ENCODE measurements at places on chromosomes 1 and 21.

DNA sequence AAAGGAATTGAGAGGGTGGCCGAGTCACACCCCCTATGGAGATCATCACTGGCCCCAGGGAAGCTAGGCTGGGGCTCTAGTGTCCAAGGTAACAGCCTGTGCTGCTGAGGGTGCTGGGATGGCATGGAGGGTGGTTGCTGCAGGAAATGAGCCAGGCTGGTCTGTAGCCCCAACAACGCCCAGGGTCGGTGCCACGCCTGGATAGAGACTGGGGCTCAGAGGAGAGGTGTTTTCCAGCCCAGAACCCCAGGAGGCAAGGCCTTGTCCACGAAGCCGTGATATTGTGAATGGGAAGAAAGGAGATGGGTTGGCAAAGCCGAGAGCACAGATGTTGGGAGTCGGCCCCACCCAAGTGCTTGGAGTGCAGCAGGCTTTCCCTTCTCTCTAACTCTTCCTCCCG lies 68.9 kb upstream of the ACTRT2 start:
- DNase-seq, result no peak

DNA sequence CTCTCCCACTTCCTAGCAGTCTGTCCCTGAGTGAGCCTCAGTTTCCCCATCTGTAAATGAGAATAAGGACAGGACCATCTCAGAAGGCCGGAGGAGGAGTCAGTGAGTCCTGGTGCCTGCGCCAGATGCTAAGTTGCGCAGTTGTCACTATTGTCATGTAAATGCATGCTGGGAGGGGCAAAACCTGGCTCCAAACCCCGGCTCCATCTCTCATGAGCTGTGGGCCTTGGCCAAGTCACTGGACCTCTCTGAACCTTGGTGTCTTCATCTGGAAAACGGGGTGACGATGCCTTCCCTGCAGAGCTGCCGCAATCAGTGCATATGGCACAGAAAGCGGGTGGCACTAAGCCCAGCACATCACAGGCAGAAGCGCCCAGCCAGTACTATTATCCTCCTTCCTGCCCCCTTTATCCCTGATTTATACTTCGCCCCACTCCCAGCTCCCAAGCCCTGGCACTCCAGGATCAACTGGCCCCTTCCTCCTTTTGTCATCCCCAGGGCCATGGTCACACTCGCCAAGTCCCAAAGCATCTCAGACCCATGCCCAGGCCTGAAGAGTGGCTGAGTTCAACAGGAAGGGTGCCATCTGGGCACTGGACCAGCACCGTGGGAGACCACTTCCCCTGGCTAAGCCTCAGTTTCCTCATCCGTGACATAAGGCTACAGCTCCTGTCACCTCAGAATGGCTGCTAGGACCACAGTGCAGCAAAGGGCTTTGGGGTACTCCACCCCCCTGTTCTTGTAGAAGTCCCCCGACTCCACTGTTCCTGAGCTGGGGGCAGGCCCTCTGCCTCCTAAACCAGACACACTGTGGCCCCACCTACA lies 4.3 kb upstream of the PLEKHG5 start:
- no peak for DNase-seq

- DNase-seq, result no peak
Observed at GRCh38 chr1:231803353-231803752, 176.8 kb downstream of the DISC1 start.

DNA sequence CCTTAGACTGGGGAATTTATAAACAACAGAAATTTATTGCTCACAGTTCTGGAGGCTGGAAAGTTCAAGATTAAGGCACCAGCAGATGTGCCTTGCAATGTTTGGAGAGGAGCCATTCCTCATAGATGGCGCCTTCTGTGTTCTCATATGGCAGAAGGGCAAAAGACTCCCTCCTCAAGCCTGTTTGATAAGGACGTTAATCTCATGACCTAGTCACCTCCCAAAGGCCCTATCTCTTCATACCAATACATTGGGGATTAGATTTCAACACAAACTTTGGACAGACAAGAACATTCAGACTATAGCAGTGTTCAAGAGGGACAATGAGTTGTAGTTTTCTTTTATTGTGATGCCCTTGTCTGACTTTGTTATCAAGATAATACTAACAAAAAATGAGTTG lies 34.3 kb downstream of the PSMG1 start:
- DNase-seq, result no peak

- DNase-seq, result no peak
Observed at GRCh38 chr21:31279986-31280385, 64.1 kb downstream of the TIAM1 start.

DNA sequence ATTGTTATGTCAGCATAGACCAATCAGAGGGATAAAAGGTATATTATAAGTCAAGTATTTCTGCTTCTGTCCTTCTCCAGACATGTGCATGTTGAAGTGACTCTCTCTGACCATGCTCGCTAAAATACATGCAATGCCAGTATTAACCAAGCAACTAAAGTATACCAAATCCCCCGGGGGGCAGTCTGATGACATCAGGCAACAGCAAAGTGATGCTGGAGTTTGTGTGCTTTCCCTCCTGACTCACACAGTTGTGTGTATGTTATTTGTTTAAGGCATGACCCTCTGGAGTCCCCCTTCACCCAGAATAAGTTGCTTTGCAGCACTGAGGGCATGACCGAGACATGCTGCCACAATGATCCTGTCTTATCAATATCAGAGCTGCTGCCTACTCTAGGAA lies 2.1 kb downstream of the BRINP2 start:
- no peak for DNase-seq

DNA sequence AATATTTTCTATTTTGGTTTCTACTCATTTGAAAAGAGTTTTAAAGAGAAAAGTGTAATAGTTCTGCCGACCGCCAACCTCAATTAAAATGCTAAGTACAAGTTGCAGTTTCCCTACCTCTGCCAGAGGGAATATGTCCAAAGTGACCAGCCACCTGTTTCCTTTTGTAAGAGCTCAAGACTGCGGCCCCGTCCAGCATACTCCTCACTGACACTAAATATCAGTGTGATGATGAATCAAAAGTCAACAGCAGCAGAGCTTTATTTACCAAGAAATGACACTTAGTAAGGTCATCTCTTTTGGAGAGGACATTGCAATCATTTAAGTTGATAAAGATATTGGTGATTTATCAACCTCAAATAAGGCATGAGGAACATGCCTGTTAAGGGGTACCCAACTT lies 57.4 kb upstream of the NRIP1 start:
- DNase-seq, result no peak

DNA sequence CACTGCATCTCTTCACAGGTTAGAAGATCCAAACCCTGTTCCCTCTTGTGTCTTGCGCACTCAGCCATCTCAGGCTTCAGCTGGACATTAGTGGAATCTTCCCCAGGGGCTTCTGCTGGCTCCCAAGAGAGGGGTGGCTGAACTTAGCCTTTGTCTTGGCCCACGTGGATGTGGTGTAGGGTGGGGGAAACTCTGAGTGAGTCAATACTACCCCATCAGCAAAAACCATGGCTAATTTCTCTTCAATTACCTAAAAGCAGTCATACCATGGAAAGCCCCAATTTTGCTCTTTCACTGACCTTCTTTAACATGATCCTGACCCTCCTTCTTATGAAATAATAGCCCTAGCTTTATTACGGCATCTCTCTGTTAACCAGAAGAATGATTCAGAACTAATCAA lies 72.5 kb upstream of the RAB3GAP2 start:
- DNase-seq, result no peak

DNA sequence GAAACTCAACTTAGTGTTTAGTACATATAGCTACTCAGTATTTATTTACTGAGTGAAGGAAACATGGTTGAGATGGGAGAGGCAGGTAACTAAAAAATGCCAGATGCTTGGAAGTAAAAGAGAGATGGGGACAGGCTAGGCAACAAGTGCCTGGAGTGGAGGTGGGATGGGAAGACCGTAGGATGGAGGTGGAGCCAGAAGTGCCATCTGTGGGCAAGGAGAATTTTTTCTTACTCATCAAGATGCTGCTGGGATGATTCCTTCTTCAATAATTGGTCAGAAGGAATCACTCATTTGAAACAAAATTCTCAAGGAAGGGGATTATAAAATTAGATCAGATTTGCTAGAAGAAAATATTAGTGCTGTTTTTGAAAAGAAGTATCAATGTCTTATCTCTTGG lies 72.9 kb downstream of the IFI44 start:
- DNase-seq, result no peak

- DNase-seq, result no peak
Observed at GRCh38 chr1:196738730-196739129, 35.9 kb upstream of the CFHR3 start.

DNA sequence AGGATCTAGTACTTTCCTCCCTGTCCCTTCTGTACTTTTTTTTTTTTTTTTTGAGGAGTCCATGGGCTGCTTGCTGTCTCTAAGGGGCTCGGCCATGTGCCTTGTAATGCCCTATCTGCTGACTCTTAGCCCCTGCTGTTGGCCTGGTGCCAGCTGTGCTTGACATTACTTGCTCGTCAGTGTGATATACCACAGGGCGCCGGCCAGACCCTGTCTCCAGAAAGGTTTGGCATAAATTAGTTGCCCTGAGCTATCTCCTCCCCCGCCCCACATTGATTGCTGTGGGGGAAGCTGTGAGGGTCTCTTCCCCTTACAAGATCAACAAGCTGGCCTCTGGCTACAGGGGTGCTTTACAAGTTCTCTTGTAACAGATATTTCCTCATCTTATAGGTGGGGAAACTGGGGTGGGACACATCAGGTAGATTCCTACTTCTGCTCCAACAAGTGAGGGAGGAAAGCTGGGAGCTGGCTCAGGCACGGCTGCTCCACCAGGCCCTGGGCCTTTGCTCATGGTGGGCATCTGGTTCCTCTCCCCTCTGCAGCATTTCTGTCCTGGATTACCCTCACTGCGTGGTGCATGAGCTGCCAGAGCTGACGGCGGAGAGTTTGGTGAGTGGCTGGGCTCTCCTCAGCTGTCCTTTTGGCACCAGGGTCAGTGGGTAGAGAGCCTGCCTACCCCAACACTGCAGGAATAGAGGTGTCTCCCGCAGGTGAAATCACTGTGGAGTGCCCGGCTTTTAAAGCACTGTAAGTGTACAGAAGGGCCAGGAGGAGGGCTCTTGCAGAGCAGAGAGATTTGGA lies 15.6 kb downstream of the STRIP1 start:
- no peak for DNase-seq

DNA sequence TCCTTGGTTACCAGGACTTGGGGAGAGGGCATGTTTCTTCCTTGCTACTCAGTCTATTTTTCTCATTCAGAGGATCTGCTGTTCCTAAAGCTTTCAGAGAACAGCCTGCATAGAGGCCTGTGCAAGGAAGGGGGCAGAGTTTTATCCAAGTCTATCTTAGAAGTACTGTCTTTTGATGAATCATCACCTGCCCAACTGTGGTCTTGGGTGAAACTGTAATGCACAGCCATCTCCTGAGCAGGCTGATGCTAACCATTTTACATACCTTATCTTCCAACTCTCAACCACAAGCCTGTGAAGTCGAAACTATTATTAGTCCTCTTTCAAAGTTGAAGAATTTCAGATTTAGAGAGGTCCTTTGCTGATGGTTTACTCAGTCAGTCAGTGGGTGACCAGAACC lies 368.0 kb downstream of the HHAT start:
- no peak for DNase-seq

GRCh38 chr21:40704141-40704540 lies 142.8 kb downstream of the DSCAM start:
- no peak for DNase-seq

GRCh38 chr21:42581993-42582786 lies 68.5 kb downstream of the SLC37A1 start:
- no peak for DNase-seq

DNA sequence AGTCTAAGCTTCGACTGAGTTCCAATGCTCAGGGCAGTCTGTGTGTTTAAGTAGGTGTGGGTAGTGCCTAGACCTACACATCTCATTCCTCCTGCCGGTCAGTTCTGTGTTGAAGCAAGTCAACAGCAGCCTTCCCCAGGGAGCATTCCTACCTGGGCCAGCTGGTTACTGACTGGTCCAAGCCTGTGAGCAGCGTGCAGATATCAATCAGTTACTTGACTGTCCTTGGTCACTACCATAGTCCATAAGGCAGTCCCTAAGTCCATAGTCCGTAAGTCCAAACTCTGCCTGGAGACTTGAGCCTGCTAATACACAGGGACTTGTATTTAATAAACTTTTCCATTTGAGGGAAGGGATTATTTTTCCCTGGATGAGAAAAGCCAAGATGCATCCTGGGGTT lies 171.9 kb downstream of the PGBD5 start:
- no peak for DNase-seq

GRCh38 chr1:8717148-8717547 lies 100.3 kb downstream of the RERE start:
- no peak for DNase-seq

DNA sequence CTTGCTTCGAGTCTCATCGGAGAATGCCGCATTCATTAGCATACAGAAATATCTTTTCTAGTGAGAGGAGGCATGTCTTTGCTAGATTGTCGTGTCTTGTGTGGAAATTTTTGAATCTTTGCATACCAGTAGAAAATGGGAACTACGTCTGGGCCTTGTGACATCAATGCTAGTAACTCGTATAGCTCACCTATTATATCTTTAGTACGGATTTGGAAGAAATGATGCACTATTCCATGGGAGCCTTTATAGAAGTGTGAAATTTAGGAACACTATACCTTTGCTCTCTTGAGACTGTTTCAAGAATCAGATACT lies 835 bp downstream of the UHMK1 start:
- DNase-seq, result peak; percentile 75

- DNase-seq, result peak; percentile 73
Observed at GRCh38 chr1:30929135-30929889, 20.8 kb upstream of the SDC3 start.

DNA sequence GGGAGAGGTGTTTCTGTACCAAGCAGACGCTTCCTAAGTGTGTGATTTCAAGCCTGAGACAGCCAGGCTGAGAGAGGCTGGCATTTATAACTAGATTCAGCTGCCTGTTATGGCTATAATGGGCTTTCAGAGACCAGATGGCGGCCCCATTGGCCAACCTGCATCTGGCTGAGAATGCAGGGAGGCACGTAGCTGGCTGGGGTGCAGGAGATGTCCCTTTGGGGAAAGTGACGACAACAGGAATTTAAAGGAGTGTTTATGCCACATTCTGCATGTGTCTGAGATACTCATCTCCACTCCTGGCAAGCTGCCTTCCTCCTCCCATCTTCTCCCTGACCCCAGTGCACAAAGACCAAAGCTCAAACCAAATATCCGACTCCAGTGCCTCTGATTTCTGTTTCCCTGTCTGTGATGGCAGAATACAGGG lies 21.3 kb upstream of the CCDC190 start:
- DNase-seq, result no peak

DNA sequence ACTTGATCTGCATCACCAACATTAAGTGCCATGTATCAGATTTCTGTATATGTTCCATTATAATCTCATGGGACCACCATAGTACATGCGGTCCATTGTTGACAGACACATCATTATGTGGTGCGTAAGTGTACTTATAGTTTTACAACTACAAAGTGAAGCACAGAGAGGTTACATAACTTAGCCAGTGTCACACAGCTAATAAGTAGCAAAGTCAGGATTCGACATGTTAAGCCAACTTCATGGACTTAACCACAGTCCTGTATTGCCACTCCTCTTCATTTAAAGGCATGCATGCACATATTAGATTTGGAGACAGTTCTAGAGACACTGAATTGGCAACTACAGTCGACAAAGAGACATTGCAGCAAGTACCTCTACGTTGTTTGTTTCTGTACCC lies 120.5 kb downstream of the ATF6 start:
- DNase-seq, result no peak

- DNase-seq, result no peak
Observed at GRCh38 chr1:201486187-201486586, 17.2 kb upstream of the PHLDA3 start.

- DNase-seq, result no peak
Observed at GRCh38 chr1:46118856-46119255, 13.6 kb downstream of the PIK3R3 start.
